ENCODE measurements at places on chromosomes 4 and X.

DNA sequence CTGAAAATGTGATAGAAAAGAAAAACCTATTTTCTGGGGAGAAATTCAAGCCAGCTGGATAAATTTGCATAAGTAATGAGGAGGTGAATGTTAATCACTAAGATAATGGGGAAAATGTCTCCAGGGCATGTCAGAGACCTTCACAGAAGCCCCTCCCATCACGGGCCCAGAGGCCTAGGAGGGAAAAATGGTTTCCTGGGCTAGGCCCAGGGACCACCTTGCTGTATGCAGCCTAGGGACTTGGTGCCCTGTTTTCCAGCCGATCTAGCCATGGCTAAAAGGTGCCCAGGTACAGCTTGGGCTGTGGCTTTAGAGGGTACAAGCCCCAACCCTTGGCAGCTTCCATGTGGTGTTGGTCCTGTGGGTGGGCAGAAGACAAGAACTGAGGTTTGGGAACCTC lies 46.6 kb upstream of the TRPC5OS start:
- no peaks in the 10 kb centered on the region for H3K36me3 ChIP-seq
- H3K4me3 ChIP-seq = no peak overlapping the region
- peaks cover 2% of the 10 kb centered on the region for H3K27me3 ChIP-seq
- DNase-seq = no peak
- H3K27ac ChIP-seq = no peak overlapping the region
- H3K4me1 ChIP-seq = no peaks in the 10 kb centered on the region

GRCh38 chrX:70038951-70039350 lies 10.8 kb downstream of the AWAT2 start:
- DNase-seq = no peak
- no peaks in the 10 kb centered on the region for H3K36me3 ChIP-seq
- no peaks in the 10 kb centered on the region for H3K27me3 ChIP-seq
- no peak overlapping the region for H3K27ac ChIP-seq
- no peaks in the 10 kb centered on the region for H3K4me1 ChIP-seq

- no peaks in the 10 kb centered on the region for H3K27me3 ChIP-seq
- no peak overlapping the region for H3K4me3 ChIP-seq
- peaks cover 19% of the 10 kb centered on the region for H3K36me3 ChIP-seq
- H3K27ac ChIP-seq = no peak overlapping the region
These were observed 54.8 kb downstream of the ZFX start for GRCh38 chrX:24204331-24204730.

GRCh38 chr4:182918044-182918607 lies 940 bp upstream of the DCTD start:
- no peak for DNase-seq
- H3K4me1 ChIP-seq = peaks cover 54% of the 10 kb centered on the region
- peak overlapping the region; percentile 89 for H3K27ac ChIP-seq
- no peaks in the 10 kb centered on the region for H3K27me3 ChIP-seq
- H3K4me3 ChIP-seq = peak overlapping the region; percentile 68
- peaks cover 26% of the 10 kb centered on the region for H3K36me3 ChIP-seq

- no peak for DNase-seq
- H3K27ac ChIP-seq = no peak overlapping the region
- no peak overlapping the region for H3K4me3 ChIP-seq
These were observed 274.6 kb downstream of the RPA4 start for GRCh38 chrX:97158269-97158668.

- H3K4me3 ChIP-seq = no peak overlapping the region
- DNase-seq = no peak
- H3K4me1 ChIP-seq = peaks cover 34% of the 10 kb centered on the region
- no peaks in the 10 kb centered on the region for H3K27me3 ChIP-seq
- no peaks in the 10 kb centered on the region for H3K36me3 ChIP-seq
These were observed 72.9 kb downstream of the FAM114A1 start for GRCh38 chr4:38940476-38940875.

- no peaks in the 10 kb centered on the region for H3K27me3 ChIP-seq
- no peaks in the 10 kb centered on the region for H3K4me1 ChIP-seq
- DNase-seq = no peak
- no peak overlapping the region for H3K27ac ChIP-seq
- no peaks in the 10 kb centered on the region for H3K36me3 ChIP-seq
These were observed 143.4 kb upstream of the VCX3A start for GRCh38 chrX:6678313-6678712.

DNA sequence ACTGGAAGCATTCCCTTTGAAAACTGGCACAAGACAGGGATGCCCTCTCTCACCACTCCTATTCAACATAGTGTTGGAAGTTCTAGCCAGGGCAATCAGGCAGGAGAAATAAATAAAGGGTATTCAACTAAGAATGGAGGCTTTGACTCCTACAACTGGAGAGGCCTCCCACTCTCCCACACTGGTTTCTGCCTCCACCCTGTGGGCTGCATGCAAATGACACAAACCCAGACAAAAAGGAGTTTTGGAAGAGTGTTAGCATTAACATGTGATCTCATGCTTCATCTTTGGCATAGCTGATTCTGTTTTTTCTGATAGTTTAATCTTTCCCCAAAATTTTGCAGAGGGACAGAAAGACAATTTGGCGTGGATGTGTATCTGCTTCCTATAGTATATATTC lies 80.8 kb upstream of the IQCM start:
- peaks cover 3% of the 10 kb centered on the region for H3K27me3 ChIP-seq
- DNase-seq = no peak
- H3K27ac ChIP-seq = no peak overlapping the region

- no peak overlapping the region for H3K4me3 ChIP-seq
- no peak overlapping the region for H3K27ac ChIP-seq
- peak; percentile 85 for DNase-seq
- H3K27me3 ChIP-seq = peaks cover 3% of the 10 kb centered on the region
- no peaks in the 10 kb centered on the region for H3K4me1 ChIP-seq
- H3K36me3 ChIP-seq = no peaks in the 10 kb centered on the region
These were observed 24.9 kb downstream of the ARL9 start for GRCh38 chr4:56530269-56531148.

DNA sequence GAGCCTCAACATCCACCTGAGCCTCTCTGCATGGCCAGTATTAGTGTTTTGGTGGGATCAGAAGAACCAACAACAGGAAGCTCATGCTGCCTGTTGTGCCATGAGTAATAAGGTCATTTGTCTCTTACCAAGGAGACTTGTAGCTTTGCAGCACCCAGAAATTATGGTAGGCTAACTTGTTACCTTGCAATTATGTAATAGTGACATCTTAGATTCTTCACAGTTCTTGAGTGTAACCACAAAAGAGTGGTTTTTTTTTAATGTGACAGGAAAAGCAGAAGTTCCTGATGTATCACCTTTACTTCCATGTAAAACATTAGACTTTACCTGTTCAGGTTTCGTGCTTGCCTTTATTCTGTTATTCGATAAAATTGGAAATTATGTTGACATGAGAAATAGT lies 263.9 kb upstream of the CXXC4 start:
- no peaks in the 10 kb centered on the region for H3K36me3 ChIP-seq
- H3K4me1 ChIP-seq = peaks cover 8% of the 10 kb centered on the region
- H3K27ac ChIP-seq = no peak overlapping the region
- H3K4me3 ChIP-seq = no peak overlapping the region
- no peak for DNase-seq

DNA sequence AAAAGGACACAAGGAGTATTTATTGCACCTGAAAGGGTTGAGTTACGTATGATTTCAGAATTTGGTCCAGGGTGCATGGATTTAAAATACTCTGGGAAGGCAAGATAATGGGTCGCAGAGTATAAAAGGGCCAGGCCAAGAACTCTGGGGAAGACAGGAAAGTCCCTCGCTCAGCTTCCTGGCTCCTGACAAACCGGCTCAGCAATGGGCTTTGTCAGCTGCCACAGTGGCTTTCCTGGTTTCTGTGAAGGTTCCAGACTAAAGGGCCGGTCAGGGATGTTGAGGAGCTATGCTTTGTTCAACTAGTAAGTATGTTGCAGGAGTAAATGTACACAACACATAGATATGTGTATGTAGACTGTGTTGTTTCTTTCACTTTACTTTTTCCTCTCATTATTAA lies 154.4 kb upstream of the ETNPPL start:
- no peaks in the 10 kb centered on the region for H3K4me1 ChIP-seq
- no peaks in the 10 kb centered on the region for H3K36me3 ChIP-seq
- H3K4me3 ChIP-seq = no peak overlapping the region
- DNase-seq = no peak

DNA sequence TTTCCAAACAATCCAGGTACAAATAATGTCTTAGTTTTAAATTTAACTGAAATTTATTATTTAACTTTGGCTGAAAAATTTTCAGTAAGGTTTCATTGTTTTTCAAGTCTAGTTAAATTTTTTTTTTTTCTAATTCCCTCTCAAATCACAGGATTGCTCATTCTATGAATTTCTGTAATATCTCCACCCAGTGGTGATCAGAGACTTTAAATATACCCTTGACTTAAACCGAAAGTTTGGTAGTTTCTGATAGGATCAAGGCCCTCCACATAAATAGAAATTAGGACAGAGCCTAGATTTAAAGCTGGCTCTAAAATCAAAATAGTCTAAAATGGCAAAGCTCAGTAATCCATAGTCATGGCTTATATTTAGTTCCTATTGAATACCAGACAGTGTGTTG lies 175.4 kb downstream of the TBCK start:
- H3K4me3 ChIP-seq = no peak overlapping the region
- H3K27me3 ChIP-seq = no peaks in the 10 kb centered on the region
- no peak overlapping the region for H3K27ac ChIP-seq
- DNase-seq = no peak
- H3K4me1 ChIP-seq = peaks cover 2% of the 10 kb centered on the region
- peaks cover 18% of the 10 kb centered on the region for H3K36me3 ChIP-seq

GRCh38 chr4:74624351-74625151 lies 169.8 kb downstream of the BTC start:
- no peak for DNase-seq
- no peak overlapping the region for H3K27ac ChIP-seq
- no peaks in the 10 kb centered on the region for H3K36me3 ChIP-seq

DNA sequence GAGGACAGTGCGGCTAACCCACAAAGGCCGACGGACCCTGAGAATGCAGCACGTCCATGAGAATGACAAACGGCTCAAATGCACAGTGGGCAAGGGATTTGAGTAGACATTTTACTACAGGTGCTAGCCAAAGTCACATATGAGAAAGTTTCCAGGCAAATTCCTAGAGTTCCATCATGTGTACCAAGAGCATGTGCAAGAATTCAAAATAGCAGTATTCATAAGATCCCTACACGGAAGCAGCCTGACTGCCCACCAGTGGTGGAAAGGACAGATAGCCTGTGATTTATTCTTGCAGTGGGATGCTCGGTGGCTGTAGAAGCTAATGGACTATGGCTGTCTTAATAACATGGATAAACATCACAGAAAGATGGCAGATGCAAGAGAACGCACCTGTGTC lies 68.0 kb downstream of the RGS12 start:
- no peaks in the 10 kb centered on the region for H3K27me3 ChIP-seq
- no peaks in the 10 kb centered on the region for H3K36me3 ChIP-seq
- peaks cover 9% of the 10 kb centered on the region for H3K4me1 ChIP-seq
- no peak overlapping the region for H3K27ac ChIP-seq
- DNase-seq = no peak

DNA sequence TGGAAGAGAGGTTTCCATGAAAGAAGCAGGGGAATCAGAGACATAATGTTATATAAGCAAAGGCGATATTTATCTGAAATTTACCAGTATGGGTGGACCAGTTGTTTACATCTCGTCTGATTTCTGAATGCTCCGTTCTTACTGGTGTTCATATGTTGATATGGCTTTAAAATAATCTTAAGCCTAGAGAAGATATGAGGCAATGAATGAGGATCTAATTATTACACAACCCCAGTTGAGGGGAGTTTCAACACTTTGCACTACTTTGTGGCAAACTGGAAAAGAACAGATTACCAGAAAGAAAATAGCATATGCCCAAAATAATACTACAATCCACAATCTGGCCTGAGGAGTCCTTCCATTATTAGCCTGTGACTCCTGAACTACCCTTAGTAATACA lies 263.3 kb upstream of the MAGEB2 start:
- H3K36me3 ChIP-seq = no peaks in the 10 kb centered on the region
- H3K27ac ChIP-seq = no peak overlapping the region
- no peaks in the 10 kb centered on the region for H3K27me3 ChIP-seq
- H3K4me1 ChIP-seq = no peaks in the 10 kb centered on the region
- H3K4me3 ChIP-seq = no peak overlapping the region
- no peak for DNase-seq

GRCh38 chr4:135777361-135777760 lies 1575.8 kb upstream of the PABPC4L start:
- no peak overlapping the region for H3K27ac ChIP-seq
- H3K36me3 ChIP-seq = no peaks in the 10 kb centered on the region
- H3K4me3 ChIP-seq = no peak overlapping the region
- no peaks in the 10 kb centered on the region for H3K4me1 ChIP-seq

DNA sequence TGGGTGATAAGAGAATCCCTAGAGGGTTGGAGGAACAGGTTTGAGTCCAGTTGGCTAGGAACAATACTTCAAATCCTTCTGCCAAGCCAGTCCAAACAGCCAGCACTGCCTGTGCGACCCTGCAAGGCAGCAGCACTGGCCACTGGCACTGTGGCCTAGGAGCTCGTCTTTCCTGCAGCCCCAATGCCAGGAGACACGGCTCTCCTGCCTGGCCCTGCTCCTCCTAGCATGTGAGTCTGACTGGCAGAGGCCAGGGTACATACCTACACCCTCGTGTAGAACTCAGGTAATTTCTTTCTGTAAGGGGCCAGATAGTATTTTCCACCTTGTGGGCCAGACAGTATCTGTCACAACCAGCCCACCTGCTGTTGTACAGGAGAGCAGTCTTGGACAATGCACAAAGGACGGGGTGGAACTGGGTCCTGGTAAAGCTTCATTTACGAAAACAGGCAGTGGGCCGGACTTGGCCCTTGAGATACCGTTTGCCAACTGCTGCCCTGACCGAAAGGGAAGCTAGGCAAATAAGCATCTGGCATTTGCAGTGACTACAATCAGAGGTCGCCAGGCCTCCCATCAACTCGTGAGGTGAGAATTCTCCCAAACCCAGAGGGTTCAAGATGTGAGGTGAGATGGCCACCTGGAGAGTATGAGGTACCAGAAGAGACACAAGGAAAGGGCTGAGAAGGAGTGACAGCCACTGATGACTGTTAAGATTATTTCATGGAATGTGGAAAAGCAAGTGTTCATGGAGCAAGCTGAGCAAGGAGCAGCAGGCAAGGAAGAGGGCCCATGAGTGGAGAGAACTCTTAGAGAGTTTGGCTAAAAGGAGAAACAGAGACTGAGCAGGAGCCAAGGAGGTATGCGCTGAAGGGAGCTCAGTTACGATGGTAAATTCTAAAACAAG lies 29.8 kb upstream of the IRAK1 start:
- peaks cover 23% of the 10 kb centered on the region for H3K4me1 ChIP-seq
- DNase-seq = no peak
- H3K27me3 ChIP-seq = no peaks in the 10 kb centered on the region

DNA sequence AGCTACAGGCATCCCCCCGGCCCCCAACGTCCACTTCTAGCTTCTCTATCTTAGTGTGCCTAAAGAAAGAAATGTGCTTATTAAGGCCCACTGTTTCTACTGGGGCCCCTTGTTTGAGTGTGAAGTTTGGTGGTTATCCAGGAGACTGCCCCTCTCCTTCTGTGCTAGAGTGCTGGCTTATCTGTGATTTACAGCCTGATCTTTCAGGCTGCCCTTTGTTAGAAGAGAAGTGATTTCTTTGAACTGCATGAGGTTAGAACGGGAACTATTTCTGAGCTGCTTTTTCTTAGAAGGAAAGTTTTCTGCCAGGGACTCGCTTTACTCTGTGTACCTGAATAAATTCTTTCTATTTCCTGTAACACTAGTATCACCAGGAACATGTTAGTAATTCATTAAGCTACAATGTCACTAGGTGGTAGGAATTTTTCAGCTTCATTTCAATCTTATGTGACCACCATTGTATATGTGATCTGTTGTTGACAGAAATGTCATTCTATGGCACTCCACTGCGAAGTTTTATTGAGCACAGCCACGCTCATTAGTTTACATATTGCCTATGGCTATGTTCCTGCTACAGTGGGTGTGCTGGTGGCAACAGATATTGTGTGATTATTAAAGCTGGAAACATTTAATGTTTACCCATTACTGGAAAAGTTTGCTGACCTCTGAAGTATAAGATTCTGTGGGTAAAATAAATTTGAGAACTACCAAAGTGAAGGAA lies 193.8 kb upstream of the CXorf51B start:
- H3K27ac ChIP-seq = no peak overlapping the region
- H3K36me3 ChIP-seq = no peaks in the 10 kb centered on the region

All from activated naive CD8-positive, alpha-beta T cell treated with anti-CD3 and anti-CD28 coated beads, Interleukin-2, amount 50 U/mL, for 24 hours (primary cell).